ENCODE measurements at places on chromosomes 16 and 17. TPM values are rescaled to one million over a fixed set of nuclear protein-coding genes. Genes with fewer than 3 reads are reported as not detected.

DNA sequence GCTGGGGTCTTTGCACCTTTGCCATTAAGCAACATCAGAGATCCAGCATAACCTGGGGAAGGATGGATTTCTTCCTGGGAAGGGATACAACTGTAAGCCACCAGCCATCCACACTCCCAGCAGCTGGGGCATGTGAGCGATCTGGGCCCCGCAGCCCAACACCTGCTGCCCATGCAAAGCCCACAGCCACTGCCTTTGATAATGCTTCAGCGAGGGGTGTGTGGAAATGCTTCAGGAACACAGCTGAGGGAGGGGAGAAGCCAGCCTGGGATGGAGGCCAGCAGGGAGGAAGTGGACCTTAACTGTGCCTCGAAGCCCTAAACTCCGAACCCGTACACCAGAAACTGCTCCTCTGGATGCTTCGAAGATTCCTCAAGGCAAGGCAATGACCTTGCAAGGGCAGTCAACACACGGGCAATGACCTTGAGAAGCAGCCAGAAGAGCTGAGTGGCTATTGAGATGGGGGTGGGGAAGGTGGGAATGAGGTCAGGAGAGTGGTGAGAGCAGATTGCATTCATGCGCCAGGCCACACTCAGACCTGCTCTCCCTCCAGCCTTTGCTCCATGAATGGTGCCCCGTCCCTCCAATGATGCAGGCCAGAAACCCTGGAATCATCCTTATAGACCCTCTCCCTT, 49.1 kb downstream of the KATNIP start:
- no peak overlapping the region for H3K27ac ChIP-seq
- H3K27me3 ChIP-seq = no peaks in the 10 kb centered on the region
- H3K36me3 ChIP-seq = no peaks in the 10 kb centered on the region
- H3K4me1 ChIP-seq = peaks cover 35% of the 10 kb centered on the region
- no peak overlapping the region for H3K4me3 ChIP-seq

DNA sequence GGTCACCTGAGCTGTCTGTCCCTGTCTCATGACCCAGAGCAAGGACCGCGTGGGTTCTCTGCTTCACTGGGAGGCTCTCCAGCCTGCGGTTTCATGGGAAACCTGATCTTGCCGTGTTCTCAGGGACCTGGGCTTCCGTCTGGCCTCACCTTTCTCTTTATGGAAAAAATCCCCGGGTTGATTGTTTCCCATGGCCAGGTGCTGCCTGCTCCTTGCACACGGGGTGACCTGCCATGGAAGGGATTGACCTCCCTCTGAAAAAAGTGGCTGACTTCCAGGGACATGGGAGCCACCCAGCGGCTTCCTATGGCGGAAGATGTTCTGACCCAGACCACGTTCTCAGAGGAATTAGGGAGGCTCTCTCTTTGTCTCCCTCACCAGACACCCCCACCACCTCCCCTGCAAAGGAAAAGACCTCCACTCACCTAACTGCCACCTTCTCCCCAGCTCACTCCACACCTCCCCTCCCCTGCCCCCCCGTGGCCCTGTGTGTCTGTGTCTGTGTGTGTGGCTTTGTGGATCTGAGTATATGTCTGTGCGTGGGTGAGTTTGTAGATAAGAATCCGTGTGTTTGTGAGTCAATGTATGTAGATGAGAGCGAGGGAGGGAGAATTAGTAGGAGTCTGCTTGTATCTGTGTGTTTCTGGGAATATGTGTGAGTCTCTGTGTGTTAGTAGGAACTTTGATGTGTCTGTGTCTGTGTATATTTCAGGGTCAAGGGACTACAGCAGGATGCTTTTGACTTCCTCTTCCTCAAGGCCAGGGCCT, 154.6 kb downstream of the NTN1 start:
- peaks cover 4% of the 10 kb centered on the region for H3K36me3 ChIP-seq
- peaks cover 12% of the 10 kb centered on the region for H3K4me1 ChIP-seq
- H3K4me3 ChIP-seq = no peak overlapping the region
- H3K27ac ChIP-seq = no peak overlapping the region

GRCh38 chr16:79713609-79714309, 113.2 kb upstream of the MAF start:
- H3K4me3 ChIP-seq = no peak overlapping the region
- H3K27me3 ChIP-seq = peaks cover 3% of the 10 kb centered on the region
- H3K4me1 ChIP-seq = peaks cover 15% of the 10 kb centered on the region
- H3K36me3 ChIP-seq = no peaks in the 10 kb centered on the region
- no peak for DNase-seq

DNA sequence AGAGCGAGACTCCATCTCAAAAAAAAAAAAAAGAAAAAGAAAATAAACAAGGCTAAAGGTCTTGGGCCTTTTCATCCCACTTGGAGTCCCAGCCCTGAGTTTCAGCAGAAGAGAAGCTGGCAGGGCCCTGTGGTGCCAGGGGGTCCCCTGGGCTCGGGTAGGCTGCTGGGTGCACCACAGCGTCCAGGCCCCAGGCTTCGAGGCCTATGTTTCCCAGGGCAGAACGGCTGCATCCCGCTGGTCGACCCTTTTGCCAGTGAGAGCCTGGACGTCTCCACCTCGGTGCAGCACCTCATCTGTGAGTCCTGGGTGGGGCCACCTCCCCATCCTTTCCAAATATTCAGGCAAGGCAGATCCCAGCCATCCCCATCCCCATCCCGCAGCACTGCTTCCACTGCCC, 2.2 kb downstream of the TMEM235 start:
- H3K4me3 ChIP-seq = no peak overlapping the region
- H3K27ac ChIP-seq = no peak overlapping the region
- H3K36me3 ChIP-seq = no peaks in the 10 kb centered on the region
- peaks cover 4% of the 10 kb centered on the region for H3K4me1 ChIP-seq
- no peak for DNase-seq
- peaks cover 37% of the 10 kb centered on the region for H3K27me3 ChIP-seq

- H3K27me3 ChIP-seq = no peaks in the 10 kb centered on the region
- H3K27ac ChIP-seq = peak overlapping the region; percentile 56
- DNase-seq = no peak
- peaks cover 18% of the 10 kb centered on the region for H3K36me3 ChIP-seq
- H3K4me3 ChIP-seq = no peak overlapping the region
Measured at GRCh38 chr17:37430051-37430627, 23.5 kb downstream of the TADA2A start.

DNA sequence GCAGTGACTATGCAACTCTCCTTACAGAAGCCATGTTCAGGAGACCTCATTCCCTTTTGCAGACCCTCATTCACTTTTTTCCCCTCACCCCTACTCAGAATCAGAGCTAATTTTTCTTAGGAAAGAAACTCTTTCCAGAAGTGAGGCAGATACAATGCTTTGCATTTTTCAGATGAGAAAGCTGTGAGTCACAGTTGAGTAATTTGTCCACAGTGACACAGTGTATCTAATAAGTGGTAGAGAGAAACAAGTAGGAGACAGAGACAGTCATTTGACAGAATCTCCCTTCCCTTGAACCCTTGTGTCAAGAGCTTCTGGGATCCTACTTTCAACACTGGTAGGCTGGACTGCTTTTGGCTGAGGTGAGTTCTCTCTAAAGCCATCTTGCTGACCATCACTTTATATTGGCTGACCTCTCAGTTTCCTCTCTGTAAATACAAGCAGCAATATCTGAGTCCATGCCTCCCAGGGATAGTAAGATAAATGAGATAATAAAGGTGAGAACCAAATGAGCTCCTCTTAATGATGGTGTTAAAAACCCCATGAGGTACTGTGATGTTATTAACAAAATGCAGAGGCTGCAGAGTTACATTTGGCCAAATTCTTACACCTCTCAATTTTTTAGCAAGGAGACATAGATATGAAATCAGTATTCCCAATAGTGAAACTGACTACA, 130.8 kb downstream of the CA10 start:
- H3K27me3 ChIP-seq = no peaks in the 10 kb centered on the region
- H3K4me1 ChIP-seq = no peaks in the 10 kb centered on the region
- H3K36me3 ChIP-seq = no peaks in the 10 kb centered on the region
- H3K4me3 ChIP-seq = no peak overlapping the region
- peak overlapping the region; percentile 39 for H3K27ac ChIP-seq

DNA sequence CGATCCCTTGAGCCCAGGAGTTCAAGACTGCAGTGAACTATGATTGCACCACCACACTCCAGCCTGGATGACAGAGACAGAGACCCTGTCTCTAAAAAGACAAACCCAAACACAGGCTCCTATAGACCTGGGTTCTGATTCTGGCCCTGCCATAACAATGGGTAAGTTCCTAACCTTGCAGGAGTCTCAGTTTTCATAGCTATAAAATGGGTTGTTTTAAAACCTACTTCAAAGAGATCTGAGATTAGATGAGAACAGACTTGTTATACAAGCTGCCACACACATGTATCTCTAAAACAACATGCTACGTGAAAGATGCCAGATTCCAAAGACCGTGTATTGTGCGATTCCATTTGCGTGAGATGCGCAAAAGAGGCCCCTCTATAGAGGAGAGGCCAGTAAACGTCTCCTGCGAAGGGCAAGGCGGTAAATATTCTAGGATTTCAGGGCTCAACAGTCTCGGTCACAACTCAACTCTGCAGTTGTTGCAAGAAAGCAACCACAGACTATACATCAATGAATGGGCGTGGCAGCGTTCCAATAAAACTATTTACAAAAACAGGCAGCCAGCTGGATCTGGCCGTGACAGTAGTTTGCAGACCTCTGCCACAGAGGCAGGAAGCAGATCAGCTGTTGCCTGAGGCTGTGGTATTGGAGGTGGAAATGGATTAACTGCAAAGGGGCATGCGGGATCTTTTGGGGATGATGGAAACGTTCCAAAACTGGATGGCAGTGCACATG, 5.9 kb downstream of the CORO7 start:
- H3K27ac ChIP-seq = peak overlapping the region; percentile 16
- peaks cover 2% of the 10 kb centered on the region for H3K27me3 ChIP-seq
- H3K4me1 ChIP-seq = peaks cover 15% of the 10 kb centered on the region
- DNase-seq = no peak

- no peak overlapping the region for H3K27ac ChIP-seq
- peaks cover 25% of the 10 kb centered on the region for H3K27me3 ChIP-seq
- no peaks in the 10 kb centered on the region for H3K36me3 ChIP-seq
- DNase-seq = no peak
Measured at GRCh38 chr17:40515011-40515410, 13.6 kb upstream of the TNS4 start.

DNA sequence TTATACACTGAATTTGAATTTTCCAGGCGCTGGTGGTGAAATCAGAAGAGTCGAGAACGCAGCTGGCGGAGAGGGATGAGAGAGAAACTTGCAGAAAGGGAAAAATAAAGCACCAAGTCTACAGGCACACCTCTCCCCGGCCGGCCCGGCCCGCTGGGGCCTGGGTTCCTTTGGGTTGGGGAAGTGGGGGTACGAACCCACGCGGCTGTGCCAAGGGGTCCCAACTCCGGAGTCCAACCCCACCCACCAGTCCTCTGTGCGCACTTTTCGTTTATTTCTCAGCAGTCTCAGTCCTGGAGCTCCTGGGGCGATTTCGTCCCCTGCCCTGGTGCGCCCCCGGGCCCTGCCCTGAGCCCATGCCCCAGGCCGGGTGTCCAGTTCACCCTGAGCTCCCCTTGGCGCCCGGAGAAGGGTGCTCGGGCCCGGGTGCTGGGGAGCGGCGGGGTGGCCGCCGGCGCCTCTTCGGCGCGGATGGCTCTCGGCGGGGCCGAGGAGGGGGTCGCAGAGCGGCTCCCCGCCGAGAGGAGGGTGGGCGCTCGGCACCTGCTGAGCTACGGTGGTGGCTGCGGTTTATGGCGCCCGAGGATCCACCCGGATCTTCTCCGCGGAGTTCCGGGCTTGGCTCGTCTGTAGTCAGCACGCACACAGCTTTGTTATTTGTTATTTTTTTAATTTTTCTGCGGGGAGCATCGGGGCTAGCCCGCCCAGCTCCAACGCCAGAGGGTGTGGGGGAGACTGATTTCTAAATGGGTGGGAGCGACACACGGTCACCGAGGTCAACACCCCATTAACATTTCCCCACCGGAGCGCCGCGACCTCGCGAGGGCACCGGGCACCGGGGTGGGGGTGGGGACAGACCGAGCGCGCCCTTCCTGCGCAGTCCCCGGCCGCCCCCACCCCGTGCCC, 15.7 kb upstream of the CBX8 start:
- peaks cover 59% of the 10 kb centered on the region for H3K27me3 ChIP-seq
- no peaks in the 10 kb centered on the region for H3K36me3 ChIP-seq
- H3K4me1 ChIP-seq = peaks cover 6% of the 10 kb centered on the region
- DNase-seq = no peak

DNA sequence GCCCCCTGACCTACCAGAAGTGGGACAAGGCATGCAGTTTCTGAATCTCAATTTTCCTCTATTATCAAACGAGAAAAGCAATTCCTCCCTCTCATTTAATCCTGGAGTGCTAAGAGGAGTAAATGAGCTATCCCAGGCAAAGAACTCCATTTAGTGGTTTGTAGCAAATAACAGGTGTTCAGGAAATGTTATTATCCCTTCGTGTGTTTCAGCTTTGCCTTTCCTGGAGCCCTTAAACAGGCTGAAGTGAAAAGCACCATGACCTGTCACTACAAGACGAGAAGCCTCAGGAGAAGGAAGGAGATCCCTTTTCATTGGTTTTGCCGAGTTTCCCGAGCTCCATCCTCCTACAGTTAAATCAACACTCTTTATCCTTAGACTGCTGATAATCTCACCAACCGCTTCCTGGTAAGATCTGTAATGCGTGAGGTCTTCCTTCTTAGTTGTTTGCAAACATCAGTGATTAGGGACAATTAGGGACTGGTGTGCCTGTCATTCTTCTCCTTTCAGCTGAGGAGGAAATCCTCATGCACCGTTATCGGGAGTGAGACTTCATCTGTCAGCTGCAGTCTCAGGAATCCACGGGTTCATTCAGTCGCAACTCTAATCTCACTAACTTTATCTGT, 30.8 kb upstream of the MYOCD start:
- DNase-seq = no peak
- no peak overlapping the region for H3K27ac ChIP-seq
- no peaks in the 10 kb centered on the region for H3K4me1 ChIP-seq
- peaks cover 43% of the 10 kb centered on the region for H3K27me3 ChIP-seq

DNA sequence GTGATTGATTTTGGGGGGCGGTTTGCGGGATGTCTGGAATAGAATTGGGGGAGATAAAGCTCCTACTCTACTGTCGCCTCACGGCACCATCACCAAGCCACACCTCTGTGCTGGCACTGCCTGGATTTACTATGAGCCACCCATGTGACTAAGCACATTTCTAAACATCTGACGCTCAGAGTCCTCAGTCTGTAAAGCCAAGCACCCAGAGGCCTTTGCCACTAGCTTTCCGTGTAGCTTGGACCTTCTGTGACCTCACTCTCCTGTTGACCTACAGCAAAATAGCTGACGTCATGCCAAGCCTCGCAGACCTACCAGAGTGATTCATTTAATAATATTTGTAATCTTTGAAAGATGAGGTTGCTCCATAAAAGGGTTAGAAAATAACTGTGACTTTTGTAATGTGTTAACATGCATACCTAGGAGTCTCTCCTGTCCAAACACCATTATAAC, 38.5 kb upstream of the MYOCD start:
- no peaks in the 10 kb centered on the region for H3K36me3 ChIP-seq
- no peak overlapping the region for H3K4me3 ChIP-seq
- peaks cover 7% of the 10 kb centered on the region for H3K4me1 ChIP-seq
- no peak for DNase-seq
- H3K27me3 ChIP-seq = peaks cover 7% of the 10 kb centered on the region

KRT31 gene
- total RNA-seq = not detected

LDHD gene
- total RNA-seq = 1.8 TPM

RBFOX1 gene
- total RNA-seq = 21.0 TPM

MT4 gene
- not detected for total RNA-seq

CYB5D1 gene
- 17.9 TPM for total RNA-seq

TMEM235 gene
- 0.43 TPM for total RNA-seq

PSMD3 gene
- 116 TPM for total RNA-seq

SGSH gene
- 45.4 TPM for total RNA-seq

All from type B pancreatic cell (in vitro differentiated cells).